ENCODE measurements at places on chromosomes 2 and 18.

- DNase-seq: no peak
Observed at GRCh38 chr18:10351858-10352257, 102.6 kb upstream of the APCDD1 start.

DNA sequence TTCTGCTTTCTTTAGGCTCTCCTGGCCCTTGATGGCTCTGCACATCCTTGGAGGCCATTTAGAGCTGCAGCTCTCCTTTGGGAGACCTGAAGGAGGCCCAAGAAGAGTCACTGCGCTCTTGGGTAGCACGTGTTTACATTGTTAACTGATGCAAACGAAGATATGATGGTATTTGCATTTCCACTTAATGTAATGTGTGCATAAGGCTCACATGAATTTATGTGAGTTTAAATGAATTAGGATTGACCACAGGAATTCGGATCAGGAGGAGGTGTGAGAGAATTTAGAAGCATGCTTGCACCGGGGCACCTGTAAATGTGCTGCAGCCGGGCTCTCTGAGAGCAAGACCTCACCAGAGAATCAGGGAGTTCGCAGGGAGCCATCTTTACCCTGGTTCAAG, 7.5 kb downstream of the SH3RF3 start:
- no peak for DNase-seq

DNA sequence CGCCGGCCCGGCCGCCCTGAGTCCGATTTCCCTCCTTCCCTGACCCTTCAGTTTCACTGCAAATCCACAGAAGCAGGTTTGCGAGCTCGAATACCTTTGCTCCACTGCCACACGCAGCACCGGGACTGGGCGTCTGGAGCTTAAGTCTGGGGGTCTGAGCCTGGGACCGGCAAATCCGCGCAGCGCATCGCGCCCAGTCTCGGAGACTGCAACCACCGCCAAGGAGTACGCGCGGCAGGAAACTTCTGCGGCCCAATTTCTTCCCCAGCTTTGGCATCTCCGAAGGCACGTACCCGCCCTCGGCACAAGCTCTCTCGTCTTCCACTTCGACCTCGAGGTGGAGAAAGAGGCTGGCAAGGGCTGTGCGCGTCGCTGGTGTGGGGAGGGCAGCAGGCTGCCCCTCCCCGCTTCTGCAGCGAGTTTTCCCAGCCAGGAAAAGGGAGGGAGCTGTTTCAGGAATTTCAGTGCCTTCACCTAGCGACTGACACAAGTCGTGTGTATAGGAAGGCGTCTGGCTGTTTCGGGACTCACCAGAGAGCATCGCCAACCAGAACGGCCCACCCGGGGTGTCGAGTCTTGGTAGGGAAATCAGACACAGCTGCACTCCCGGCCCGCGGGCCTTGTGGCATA, 4.6 kb downstream of the SIX2 start:
- DNase-seq: peak; percentile 74

DNA sequence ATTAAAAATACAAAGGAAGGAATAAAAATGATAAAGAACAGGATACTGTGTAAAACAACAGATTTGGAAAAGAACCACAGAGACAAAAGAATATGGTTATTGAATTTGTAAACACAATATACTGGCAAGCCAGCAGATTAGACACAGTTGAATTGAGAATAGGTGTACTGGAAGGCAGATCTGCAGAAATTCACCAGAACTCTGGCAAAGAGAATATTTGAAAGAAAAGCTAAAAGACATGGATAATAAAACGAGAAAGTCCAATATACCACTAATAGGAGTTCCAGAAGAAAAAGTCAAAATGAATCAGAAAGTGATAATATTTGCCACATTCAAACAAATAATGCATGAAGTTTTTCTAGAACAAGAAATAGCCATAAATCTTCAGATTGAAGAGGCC, 11.9 kb upstream of the NEURL3 start:
- DNase-seq: no peak
